ENCODE measurements at places on chromosomes 4 and X.

GRCh38 chr4:176475067-176475466, 155.3 kb downstream of the SPCS3 start:
- no peak for DNase-seq

- DNase-seq: no peak
Observed at GRCh38 chr4:153652051-153652784, 31.9 kb upstream of the TLR2 start.

DNA sequence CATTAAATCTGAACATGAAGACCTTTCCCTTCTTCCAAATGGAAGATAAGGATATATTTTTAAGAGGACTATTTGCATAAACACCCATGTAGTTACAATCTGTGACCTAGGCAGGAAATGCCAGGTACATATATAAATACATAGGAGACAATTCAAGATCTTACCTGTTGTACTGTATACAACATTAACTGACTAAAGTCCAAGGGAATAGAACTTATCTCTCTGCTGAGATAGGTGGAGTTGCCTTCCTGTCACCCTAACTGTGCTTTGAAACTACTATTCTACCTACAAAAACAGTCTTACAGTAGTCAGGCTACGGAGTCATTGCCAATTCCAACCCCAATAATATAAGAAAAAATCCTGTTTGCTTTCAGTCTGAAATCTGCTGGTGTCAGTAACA, 106.3 kb downstream of the CHRNA9 start:
- no peak for DNase-seq

DNA sequence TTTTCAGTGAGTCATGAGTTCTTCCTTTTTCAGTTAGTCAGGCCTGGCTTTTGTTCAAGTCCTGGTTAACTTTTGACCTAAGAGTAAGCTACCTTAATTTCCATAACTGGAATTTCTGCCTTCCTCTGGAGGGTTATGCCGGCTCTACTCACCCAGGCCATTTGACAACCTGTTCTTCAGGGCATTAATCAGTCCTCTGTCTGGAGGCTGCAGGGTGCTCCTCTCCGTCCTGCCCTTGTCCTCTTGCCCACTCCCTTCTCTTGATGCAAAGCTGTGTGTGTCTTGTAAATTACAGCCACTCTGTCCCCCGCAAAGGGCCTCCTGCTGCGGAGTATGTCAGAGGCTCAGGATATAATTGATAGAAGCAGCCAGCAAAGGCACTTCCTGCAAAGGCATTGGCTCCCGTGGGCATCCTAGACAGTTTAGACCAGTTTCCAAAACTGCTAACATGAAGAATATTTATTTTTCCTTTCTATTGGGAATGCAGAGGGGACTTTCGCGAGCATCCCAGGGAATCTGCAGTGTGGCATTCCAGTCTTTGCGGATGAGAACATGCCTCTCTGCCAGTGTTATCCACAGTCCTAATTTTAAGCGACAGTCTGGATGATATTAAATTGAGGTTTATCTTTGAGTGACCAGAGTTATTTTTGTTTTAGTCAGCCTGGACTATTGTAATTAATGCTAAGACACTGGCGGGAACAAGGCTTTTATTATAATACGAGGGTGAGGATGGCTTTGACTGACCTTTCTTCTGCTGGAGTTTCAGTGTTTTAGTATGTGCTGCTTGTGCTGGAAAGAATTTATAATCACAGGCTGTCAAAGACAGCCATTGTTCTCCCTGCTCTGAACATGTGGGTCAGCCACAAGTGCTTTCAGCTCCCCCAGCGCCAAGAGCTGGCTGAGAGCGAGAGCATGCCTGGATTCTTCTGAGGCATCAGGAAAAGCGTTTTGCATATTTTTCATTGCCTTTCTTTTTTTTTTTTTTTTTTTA, 74.2 kb downstream of the LIMCH1 start:
- no peak for DNase-seq

DNA sequence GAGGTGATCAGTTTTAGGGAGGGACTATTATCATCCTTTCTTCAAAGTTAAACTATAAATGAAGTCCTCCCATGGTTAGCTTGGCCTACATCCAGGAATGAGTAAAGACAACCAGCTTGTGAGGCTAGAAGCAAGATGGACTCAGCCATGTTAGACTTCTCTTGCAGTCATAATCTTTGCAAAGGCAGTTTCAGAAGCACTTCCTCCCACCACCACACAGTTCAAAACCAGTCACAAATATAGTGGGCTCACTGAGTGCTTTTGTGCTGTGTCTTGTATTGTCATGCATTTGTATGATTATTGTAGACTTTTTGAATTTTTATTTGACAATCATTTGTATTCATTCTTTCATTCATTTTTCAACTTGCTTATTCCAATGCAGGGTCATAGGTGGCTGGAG, 204.5 kb downstream of the ZNF674 start:
- no peak for DNase-seq

GRCh38 chr4:36189511-36190226, 54.6 kb downstream of the ARAP2 start:
- no peak for DNase-seq

DNA sequence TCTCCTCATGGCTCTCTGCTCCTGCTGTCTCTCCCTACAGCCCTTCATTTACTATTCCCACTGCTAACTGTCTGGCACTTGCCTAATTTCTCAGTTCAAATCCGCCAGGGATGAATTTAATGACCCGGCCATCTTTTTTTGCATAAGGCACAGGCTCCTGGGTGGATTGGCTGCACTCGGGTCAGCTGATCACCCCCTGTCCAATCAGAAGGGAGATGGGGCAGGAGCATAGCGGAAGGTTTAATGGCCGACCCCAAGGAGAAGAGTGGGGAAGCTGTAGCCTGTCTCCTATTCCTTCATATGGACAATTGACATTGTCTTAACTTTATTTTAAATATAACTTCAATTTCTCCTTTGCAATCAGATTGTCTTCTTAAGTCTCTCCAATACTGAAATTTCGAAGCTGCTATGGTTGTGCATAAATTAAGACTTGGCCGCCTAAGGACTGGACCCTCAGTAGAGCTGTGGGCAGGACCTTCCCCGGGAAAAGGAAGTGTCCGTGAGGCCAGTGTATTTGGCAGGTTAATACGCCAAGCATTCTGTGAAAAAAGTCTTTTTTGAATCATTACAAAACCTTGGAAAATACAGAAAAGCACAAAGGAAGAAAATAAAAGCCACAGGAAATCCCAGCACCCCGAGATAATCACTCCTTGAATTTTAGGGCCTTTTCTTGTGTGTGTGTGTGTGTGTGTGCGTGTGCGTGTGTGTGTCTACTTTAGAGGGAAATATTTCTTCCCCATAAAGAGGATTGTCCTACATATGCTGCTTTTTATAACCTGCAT, 55.5 kb downstream of the SMIM20 start:
- DNase-seq: no peak

- no peak for DNase-seq
Observed at GRCh38 chr4:134560728-134561127, 359.1 kb upstream of the PABPC4L start.

DNA sequence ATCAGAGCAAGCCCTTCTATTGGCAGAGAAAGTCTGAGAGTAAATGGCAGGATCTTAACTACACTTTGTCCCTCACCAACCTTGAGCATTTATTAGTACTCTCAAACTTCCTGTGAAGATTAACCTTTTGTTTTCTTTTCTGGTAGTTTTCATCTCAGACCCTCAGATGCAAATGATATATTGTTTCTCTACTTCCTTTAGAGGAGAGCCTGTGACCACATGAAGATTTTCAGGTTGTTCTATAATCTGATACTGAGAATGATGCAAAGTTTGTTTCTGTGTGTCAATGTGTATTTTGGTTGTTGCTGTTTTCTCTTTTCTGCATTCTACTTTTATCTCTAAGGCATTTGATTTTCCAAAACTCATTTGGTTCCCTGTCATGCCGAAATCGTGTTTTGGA, 165.8 kb upstream of the CYSLTR1 start:
- DNase-seq: no peak

DNA sequence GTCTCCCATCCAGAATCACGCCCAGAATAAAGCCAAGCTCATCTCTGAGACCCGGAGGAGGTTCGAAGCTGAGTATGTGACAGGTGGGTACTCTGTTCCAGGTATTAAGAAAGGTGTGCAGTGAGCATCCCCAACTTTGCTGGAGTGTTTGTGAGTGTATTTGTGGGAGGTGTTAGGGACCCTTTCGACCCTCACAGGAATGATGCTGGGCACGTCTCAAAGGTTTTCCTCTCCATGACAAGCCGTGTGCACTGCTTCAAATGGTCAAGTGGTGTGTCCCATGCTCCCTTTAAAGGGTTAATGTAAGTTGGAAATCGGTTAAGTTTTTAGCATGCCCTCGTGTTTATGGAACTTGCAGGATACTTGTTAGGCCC, 442 bp downstream of the MOSPD2 start:
- no peak for DNase-seq

DNA sequence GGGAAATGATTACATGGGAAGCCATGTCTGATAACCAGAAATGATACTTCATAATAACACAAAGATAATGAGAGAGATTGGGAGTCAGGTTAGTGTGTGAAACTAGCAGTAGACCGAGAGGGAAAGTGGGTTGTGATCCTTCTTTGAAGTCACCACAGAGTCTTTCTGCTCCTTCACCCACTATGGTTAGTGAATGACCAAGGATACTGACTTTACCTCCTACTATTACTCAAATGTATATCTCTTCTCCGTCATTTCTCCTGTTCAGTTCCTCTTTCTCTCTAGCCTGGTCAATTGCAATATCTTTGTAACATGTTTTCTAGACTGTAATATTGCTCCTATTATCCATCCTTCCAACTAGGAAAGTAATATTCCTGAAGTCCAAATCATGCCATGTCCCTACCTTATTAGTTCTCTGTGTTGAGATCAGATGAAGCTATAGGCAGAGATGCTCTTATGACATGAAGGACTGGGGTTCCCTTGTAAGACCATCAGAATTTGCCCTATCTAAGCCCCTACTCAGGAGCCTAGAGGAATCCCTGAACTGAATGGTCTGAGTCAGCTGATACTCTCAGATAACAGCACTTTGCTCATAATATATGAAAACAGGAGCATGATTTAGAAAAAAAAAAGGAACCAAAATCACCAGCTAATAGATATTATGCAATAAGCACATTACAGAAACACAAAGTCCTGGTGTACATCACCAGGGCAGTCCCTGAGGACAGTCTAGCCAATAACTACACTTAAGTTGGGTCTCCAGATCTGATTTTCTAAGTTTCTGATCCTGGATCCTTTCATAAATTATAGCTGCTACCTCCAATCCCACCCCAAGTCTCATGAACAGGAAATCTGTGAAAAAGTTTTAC, 81.2 kb downstream of the SHROOM3 start:
- no peak for DNase-seq

GRCh38 chr4:23485801-23486200, 404.0 kb downstream of the PPARGC1A start:
- DNase-seq: no peak

DNA sequence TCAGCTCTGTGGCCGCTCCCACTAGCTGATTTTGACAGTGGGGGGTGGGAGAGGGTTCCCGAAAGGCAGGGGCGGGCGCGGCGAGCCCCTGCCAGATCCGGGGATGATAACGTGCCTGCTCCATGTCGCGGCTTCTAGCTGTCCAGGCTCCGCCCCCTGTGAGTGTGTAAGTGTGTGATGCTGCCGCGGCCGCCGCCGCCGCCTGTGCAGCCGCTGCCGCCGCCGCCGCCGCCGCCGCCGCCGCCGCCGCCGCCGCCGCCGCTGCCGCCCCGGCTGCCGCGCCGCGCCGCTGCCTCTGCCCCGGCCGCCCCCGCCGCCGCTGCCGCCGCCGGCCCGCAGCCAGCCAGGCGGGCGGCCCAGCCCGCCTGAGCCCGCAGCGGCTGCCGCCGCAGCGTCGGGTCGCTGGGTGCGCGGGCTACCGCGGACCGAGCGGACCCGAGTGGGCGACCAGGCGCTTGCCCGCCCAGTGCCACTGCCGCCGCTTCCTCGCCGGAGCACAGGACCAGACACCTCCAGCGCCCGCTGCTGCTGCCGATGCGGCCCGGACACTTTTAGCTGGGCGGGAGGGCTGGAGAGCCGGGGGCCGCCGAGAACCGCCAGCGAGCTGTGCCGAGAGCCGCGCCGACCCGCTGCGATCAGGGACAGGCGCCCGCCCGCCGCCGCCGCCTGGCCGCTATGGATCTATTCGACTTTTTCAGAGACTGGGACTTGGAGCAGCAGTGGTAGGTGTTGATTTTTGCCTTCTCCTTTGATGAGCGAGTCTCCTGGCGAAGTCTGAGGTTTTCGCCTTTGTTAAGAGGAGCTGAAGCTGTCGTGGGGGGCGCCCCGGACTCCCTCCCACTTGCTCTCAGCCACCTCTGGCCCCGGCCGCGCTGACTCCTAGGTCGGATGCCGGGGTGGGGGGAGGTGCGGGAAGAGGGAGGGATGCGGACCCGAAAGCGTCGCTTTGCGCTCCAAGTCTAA, at the start of gene AFF2:
Gene AFF2, plus strand, starts transcription at position 195 of the 963 bp plus-strand sequence. Its CDS starts 481 bp downstream, at position 676.
- no peak for DNase-seq

- DNase-seq: no peak
Observed at GRCh38 chr4:92104506-92104905, 199.3 kb upstream of the GRID2 start.

- no peak for DNase-seq
Observed at GRCh38 chr4:156773648-156774357, 197.8 kb downstream of the PDGFC start.

GRCh38 chrX:55488593-55489313, 895 bp downstream of the USP51 start:
- DNase-seq: no peak

DNA sequence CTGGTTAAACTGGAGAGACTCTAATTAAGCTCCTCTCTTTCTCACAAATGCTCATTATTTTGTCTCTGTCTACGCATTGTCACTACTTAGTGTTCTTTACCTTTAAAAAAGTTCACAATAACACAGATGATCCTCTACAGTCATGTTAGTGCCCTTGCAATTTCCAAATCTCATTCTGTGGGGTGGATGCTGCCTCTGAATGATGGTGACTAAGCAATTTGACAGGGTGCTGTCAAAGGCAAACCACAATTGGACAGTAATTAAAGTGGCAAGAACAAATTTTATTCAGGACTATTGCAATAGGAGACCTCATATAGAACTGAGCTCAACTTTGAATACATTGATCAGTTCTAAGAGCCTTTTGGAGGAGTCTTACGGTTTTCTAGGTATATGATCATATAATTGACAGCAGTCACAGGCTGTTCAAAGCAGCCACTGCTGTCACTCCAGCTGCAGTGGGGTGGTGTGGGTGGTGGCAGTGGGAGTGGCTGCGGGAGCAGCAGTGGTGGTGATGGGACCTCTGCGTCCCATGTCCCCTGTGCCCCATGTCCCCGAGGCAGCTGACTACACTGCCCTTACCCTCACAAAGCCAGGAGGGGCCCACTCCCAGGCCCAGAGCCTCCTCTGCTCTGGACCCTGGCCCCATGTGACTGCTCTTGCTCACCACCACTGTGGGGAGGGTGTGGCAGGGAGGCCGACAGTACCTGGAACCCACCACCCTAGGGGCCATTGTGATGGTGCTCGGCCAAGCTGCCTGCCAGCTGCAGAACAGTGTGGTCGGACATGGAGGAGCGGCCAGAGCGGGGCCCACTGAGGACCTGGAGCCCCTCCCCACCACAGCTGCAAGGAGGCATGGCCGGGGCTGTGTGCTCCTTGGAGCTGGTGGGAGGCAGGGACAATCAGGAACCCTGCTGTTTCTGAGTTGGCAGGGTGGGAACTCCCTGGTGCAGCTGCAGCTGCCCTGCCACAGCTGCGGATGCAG, 30.4 kb upstream of the PAGE1 start:
- DNase-seq: no peak

GRCh38 chrX:3161681-3162080, 120.4 kb downstream of the ARSF start:
- DNase-seq: no peak

GRCh38 chr4:48017108-48017571, 568 bp downstream of the NIPAL1 start:
- DNase-seq: no peak
